ENCODE measurements at places on chromosomes 7 and 10. TPM values are rescaled to one million over a fixed set of nuclear protein-coding genes. Genes with fewer than 3 reads are reported as not detected.

ECHDC3 gene
- total RNA-seq: 6.8 TPM

MICU1 gene
- 65.1 TPM for total RNA-seq

NODAL gene
- total RNA-seq: not detected

SEPTIN7 gene
- 181 TPM for total RNA-seq

Measured in bronchial smooth muscle cell (primary cell).